ENCODE measurements at places on chromosomes 6 and 20.

GRCh38 chr20:44769481-44769863 is 23.8 kb downstream of the KCNK15 start:
- DNase-seq, result no peak

DNA sequence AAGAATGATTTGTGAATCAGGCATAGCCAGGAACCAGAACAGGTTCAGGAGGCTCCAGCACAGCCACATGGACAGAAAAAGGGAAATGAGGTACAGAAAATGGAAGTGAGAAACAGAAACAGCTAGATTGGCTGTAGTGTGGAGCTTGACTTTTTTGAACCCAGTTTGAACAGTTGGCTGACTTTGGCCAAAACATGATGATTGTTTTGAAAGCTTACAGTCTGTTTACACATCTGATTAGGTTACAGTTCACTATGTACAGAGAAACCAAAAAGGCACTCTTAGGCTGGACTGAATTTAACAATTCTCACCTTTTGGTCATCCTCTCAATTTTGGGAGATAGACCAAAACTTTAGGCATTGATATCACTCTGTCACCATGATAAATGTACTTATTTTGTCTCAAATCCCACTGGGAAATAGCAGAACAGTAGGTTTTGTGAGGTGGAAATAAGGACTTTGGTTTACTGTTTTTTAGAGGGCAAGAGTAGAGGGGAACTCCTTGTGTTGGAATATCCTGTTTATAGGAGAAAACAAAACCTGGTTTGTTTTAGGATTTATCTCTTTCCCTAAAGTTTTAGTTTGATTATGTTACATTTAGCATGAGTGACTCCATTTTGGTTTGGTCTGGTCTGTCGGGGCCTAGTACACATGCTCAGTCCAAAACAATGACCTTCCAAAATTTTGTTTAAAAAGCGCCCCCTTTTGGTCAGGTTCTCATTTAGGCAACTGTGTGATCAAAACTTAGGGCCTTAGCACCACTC is 123.1 kb downstream of the OLIG3 start:
- peak; percentile 2 for DNase-seq

GRCh38 chr20:22382742-22383141 is 201.6 kb downstream of the FOXA2 start:
- no peak for DNase-seq

GRCh38 chr6:142377497-142377848 is 75.7 kb downstream of the ADGRG6 start:
- no peak for DNase-seq

GRCh38 chr6:137430954-137431353 is 63.2 kb downstream of the OLIG3 start:
- no peak for DNase-seq

DNA sequence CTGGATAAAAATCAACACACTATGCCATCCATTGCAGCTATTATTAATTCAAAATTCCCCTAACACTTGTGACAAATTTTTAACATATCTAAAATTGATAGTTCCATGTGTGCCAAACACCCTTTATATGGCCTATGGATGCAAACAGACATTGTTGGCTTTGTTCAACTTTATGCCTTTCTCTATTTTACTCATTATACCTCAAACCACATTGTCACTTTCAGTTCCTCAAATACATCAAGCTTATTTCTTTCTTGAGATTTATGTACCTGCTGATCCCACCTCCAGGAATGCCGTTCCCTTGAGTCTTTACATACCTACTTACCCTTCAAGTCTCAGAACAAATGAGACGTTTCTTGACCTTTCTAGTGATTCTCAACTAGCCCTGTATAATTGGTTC is 193.5 kb upstream of the PLN start:
- DNase-seq, result no peak

GRCh38 chr20:44686934-44687333 is 28.2 kb upstream of the CCN5 start:
- DNase-seq, result no peak

DNA sequence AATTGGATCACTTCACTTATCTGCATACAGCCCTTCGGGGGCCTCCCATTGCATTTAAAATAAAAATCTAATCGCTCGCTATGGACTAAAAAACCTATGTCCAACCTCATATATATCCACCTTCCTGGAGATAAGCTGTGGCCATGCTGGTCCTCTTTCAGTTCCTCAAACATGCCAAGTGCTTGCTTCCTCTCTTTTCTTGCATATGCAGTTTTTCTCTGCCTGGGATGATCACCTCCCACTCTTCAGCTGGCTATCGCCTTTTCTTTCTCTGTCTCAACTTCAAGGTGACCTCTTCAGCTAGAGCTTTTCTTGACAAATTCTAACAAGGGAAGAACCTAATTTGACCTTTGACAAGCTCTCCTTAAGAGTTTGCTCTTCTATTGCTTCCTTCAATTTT is 5.6 kb upstream of the TFB1M start:
- no peak for DNase-seq

GRCh38 chr6:41545247-41545702 is 906 bp upstream of the FOXP4 start:
- DNase-seq, result no peak

DNA sequence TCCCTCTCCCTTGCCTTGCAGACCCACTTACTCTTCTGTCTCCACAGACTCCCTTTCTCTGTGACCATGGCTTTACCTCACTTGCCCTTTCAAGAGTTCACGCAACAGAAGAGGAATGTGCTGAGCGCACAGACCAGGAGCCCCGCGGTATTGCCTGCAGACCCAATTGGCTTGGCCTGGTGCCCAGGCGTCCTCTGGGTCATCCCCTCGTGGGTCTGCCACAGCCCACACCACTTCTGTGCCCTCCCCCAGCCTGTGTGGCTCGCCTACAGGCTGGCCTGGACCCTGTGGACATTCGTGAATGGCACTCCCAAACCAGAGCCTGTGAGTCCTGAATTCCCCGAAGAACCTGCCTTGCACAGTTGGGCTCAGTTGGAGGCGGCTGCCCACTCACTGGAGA is 15.3 kb upstream of the NINL start:
- no peak for DNase-seq

GRCh38 chr6:91097364-91097763 is 510.5 kb upstream of the MAP3K7 start:
- no peak for DNase-seq

- DNase-seq, result no peak
Observed at GRCh38 chr20:400454-401275, 7.4 kb upstream of the RBCK1 start.

DNA sequence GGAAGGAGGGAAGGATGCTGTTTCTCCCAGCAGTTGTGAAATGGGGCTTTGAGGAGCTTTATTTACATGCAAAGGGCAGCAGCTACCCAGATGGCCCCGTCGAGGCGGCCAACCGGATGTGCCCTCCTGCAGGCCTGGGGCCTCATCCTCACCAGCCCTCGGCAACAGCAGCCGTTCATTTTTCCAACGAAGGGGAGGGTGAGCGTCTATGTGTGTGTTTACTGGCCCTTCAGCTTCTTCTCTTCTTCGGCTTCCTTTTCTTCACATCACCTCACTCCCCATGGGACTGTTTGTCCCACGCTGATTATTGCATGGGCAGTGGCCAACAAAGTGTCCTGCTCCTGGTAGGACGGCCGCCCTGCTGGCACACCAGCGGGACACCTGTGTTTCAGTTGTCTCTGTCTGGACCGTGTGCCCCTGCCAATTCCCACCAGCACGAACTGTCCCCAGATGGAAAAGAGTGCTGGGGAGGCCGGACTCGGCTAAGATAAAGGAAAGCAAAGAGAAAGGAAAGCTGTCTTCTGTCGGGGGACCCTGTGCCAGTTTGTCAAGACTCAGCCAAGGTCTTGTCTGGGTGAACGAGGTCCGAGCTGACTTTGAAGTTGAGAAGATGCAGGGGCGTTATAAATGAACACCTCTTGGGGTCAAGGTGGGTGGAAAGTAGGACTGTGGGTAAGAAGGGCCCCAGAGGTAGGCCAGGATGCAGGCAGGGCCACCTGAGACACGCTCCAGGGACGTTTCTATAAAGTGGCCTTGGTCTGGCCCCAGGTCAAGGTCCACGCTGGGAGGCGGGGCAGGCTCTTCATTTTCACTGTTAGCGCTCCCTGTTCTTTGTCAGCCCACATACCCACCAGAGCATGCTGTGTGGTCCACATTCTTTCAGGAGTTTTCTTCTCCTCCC is 57.0 kb downstream of the FAM50B start:
- DNase-seq, result no peak

- DNase-seq, result no peak
Observed at GRCh38 chr6:126217497-126217896, 122.4 kb upstream of the CENPW start.

GRCh38 chr6:159959165-159959975 is 9.5 kb upstream of the IGF2R start:
- DNase-seq, result no peak

DNA sequence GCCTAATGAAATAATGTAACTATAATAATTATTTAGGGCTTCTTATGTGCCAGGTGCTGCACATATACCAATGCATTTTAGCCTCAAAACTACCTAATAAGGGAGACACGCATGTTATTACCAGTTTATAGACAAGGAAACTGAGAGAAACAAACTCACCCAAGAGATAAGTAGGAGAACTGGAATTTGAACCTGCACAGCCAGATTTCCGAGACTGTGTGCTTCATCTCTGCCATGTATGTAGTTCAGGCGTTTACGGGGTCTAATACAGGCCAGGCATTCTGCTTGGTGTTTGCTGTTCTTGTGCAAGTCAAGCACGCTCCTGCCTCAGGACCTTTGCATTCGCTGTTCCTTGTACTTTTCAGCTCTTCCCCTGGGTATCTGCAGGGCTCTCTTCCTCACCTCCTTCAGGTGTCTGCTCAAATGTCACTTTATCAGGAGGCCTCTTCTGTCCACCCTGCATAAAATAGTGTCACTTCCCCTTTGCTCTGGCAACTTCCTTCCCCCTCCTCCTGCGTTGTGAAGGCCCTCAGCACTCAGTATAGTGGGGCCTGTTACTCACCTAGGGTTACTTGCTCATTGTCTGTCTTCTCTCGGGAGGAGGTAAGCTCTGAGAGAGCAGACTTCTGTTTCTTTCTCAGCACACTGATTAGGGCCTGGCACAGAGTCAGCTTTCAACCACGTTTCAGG is 6.1 kb upstream of the NSFL1C start:
- no peak for DNase-seq

- DNase-seq, result peak; percentile 52
Observed at GRCh38 chr20:58209652-58210397, 18.6 kb downstream of the ANKRD60 start.

- no peak for DNase-seq
Observed at GRCh38 chr6:122476131-122476530, 4.5 kb upstream of the SERINC1 start.

DNA sequence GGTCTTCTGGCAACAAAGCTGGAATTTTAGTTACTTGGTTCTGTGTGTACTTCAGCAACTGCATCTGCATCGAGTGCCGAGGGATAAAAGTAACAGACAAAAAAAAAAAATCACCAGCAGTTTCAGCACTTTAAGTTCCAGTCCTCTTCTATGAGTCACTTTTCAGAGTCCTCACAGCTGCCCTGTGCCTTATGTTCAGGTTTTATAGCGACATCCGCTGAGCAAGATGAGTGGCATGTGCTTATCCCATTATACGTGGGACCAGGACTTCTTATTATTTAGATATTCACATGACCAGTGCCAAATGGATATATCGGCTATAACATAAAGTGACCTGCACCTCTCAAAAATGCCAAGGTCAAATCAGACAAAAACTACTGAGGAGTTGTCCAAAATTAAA is 242.9 kb downstream of the FOXA2 start:
- DNase-seq, result peak; percentile 23

- no peak for DNase-seq
Observed at GRCh38 chr20:9389346-9389745, 125.0 kb upstream of the LAMP5 start.

GRCh38 chr6:76681781-76682180 is 609.3 kb upstream of the IMPG1 start:
- no peak for DNase-seq

GRCh38 chr6:44808148-44808547 is 420.6 kb downstream of the CDC5L start:
- no peak for DNase-seq

DNA sequence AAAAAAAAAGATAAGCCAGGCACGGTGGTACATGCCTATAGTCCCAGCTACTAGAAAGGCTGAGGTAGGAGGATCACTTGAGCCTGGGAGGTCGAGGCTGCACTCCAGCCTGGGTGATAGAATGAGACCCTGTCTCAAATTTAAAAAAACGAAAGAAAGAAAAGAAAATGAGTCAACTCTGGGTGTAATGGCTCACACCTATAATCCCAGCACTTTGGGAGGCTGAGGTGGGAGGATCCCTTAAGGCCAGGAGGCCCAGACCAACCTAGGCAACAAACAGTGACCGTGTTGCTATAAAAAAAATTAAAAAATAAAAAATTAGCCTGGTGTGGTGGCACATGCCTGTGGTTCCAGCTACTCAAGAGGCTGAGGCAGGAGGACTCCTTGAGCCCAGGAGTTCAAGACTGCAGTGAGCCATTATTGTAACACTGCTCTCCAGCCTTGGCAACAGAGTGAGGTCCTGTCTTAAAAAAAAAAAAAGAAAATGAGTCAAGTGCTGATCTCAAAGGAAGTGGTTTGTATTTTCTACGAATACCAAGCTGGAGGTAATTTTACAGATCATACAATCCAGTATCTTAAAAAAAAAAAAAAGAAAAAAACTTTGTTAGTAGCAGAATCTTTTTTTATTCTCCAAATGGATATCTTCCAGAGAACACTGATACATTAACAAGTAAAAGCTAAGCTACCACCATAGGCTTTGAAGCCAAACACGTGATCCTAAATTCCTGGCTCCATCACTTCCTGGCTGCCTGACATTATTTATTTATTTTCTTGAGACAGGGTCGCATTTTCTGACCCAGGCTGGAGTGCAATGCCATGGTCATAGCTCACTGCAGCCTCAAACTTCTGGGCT is 5.7 kb downstream of the COMMD7 start:
- DNase-seq, result no peak

GRCh38 chr6:154726887-154727286 is 6.3 kb upstream of the SCAF8 start:
- no peak for DNase-seq

GRCh38 chr6:119390247-119390793 is 40.8 kb upstream of the MAN1A1 start:
- no peak for DNase-seq

- no peak for DNase-seq
Observed at GRCh38 chr6:88119769-88120168, 46.4 kb downstream of the CNR1 start.

DNA sequence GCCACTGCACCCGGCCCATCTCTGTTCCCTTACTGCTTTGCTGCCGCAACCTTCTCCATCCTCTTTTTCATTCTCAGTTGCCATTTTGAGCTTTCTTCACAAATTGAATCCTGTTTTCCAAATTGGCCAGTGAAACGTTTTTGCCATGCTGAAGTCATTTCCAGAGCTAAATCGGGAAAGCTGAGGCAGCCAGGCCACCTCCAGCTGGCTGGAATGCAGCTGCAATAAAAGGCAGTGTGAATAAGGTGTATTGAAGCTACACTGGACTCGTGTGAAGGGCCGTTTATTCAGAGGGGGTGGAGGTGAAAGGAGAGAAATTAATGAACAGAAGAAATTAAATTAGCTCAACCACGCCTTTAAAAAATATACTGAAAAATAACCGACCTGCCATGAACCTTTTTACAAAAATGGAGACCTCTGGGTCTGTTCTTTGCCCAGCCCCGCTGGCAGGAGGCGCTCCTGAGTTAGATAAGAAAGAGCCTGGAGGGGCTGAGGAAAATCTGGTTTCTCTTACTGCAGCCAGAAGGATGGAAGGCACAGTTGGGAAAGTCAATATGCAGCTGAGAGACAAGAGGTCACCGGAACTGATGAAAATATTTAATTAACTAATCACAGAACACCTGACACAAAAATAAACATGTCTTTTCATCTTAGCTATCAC is 283.9 kb downstream of the FOXC1 start:
- DNase-seq, result no peak
